Right atrium auricular region (tissue), 2 donors: ENCODE measurements at places on chromosomes 4 and X. TPM values are rescaled to one million over a fixed set of nuclear protein-coding genes. Genes with fewer than 3 reads are reported as not detected.

Gene RPA4
- 0.35 TPM for total RNA-seq

DNA sequence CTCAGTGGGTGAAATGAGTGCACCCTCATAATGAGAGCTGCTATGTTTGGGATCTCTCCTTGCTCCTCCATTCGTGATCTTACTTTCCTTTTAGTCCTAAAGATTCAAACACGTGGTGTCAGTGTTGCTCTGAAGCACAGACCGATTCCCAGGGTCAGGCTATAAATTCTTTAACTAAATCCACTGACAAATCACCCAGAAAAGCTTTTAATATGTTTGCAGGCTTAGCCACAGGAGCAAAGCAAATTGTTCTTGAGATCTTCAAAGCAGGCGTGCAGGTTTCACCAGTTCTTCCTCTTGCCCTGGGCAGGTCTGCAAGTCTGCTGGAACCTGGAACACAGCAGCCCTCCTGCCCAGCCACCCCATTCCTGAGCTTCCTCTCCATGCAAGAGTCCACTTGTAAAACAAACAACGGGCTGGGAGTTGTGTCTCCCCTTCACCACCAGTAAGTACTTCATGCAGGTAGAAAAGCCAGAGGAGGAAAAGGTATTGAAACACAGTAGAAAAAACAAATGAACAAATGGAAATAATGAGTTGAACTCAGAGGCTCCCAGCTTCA lies 70.1 kb upstream of the ENPP6 start:
- DNase-seq, result peak; percentile 58

GRCh38 chr4:57147335-57148060 lies 37.3 kb upstream of the IGFBP7 start:
- no peak for DNase-seq

DNA sequence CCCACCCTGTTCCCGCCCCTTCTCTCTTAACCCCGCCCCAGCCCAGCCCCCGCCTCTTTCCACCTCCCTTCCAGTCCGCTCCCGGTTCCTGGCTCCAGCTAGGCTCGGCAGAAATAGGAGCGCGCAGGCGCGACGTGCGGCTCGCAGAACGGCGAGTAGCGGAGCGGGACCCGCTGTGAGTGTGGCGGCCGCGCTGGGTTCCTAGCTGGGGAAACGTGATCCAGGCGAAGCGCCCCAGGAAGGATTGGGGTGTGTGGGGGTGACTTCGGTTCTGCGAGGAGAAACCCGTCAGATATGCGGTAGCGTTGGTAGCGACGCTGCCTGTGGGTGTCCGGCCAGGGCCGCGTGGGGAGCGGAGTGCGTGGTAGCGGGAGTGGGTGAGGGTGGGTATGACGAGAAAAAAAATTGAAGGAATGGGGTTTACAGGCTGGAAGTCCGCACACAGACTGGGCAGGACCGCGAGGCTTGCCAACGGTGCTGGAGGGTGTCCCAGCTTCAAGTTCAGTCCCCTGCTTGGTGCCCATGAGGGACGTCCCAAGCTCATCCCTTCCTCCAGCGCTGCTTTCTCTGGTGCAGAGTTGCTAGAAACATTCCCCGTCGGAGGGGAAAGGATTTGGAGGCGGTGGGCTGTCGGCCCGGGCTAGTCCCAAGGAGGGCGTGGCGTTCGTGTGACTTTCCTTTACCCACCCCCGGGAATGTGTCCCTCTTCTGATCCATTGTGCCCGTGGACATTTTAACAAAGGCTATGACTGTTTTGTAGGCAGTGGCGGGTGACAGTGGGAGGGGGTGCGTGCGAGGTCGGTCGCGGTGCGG lies at the start of gene PRRG1:
PRRG1 (plus strand) TSS at position 144 of the 813 bp plus-strand sequence. CDS start 56,886 bp downstream, outside the sequence.
- peak; percentile 75 for DNase-seq

GRCh38 chr4:48891028-48891619 lies 15.4 kb downstream of the OCIAD2 start:
- DNase-seq, result no peak

GRCh38 chr4:25051534-25051933 lies 20.8 kb upstream of the LGI2 start:
- DNase-seq, result no peak
